Ammon's horn (tissue), 1 donor: ENCODE measurements at places on chromosomes 12 and 14.

GRCh38 chr14:75504411-75504810, 17.9 kb upstream of the BATF start:
- no peak for DNase-seq

DNA sequence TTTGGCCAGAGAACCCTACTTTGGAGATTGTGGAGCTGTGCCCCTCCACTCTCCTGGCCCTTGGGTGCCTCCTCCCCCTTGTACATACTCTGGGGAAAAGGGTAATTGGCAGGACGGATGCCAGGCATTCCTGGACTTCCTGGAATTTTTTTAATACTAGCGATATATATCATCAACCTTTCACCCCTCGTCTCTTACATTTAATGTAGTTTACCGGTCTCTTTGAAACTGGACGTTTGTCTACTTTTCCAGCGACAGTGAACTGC, 767 bp upstream of the CRY1 start:
- DNase-seq, result no peak

DNA sequence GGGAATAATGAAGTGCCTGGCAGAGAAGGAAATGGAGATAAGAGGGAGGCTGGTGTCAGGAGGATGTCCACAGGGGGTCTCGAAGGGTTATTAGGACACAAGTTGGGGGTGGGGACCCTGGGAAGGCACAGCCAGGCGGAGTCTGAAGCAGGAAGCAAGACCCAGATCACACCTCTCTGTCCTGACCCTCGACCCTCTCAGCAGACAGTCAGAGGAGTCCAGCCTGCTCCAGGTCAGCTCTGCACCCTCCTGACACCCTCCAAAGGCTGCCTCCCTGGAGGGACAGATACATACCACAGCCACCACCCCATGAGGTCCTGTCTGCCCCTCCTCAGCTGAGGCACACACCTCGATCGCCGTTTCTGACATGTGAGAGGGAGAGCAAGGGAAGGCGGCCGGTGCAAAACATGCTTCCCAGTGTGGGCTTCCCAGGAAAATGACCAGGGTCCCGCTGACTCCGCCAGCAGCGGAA, 9.0 kb downstream of the BCL11B start:
- no peak for DNase-seq

- no peak for DNase-seq
These were observed 95.6 kb upstream of the DNM1L start for GRCh38 chr12:32583534-32583933.

- no peak for DNase-seq
These were observed at the start of gene TAS2R9 for GRCh38 chr12:10810068-10810467. TAS2R9 (minus strand) TSS chr12:10810168; CDS start chr12:10810075, 93 bp downstream.

- DNase-seq, result no peak
These were observed 953 bp upstream of the SNRPF start for GRCh38 chr12:95857799-95858198.

DNA sequence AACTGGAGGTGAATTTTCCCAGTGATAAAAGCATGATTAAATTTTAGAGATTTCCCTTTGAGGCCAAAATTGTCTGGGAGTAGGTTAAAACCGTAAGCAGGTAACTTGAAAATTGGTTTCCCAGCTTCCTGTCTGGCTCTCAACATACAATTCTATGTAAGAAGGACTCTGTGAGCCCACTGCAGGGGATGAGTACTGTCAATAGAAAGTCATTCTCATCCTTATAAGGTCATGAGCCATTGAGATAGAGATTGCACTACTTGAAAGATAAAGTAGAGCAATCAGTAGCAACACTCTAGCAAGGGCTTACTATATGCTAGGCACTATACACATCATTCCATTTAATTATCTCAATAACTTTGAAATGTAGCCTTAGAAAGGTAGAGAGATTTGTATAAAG, 225.6 kb upstream of the HMGA2 start:
- DNase-seq, result no peak

DNA sequence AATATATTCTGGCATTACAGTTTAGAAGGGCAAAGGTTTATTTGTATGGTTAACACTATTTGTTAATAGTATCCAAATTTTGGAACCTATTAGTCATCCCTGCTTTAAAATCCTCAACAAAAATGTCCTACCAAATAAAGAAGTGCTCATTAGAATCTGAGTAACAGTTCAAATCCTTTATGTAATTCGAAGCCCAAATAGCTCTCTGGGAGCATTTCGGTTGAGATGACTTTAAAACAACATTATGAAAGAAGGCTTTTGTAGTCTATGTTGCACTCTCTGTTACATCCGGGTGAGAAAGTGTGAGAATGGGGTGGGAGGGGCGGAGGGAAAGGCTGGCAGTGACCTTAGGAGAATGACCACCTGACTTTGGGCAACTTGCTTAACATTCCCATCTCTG, 59.7 kb downstream of the SLC38A1 start:
- no peak for DNase-seq

GRCh38 chr12:31922341-31923062, 36.7 kb upstream of the RESF1 start:
- DNase-seq, result no peak

GRCh38 chr12:68876461-68876860, 56.5 kb downstream of the CPM start:
- DNase-seq, result peak; percentile 21

GRCh38 chr14:61589691-61590581, 105.4 kb upstream of the HIF1A start:
- no peak for DNase-seq

DNA sequence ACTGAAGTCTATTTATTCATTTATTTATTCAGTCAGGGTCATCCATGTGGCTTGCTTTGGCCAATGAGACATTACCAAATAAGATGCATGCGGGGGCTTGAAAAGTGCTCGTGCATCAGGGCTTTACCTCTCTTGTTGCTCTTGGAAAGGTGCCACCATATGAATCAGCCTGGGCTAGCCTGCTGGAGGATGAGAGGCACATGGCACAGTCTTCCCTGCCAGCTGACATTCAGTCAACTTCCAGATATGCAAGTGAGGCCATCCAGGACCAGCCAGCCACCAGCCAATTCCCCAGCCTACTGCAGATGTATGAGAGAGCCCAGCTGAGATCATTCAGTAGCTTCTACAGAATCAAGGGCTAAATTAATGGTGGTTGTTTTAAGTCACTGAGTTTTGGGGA, 105.2 kb upstream of the RPH3A start:
- peak; percentile 28 for DNase-seq

DNA sequence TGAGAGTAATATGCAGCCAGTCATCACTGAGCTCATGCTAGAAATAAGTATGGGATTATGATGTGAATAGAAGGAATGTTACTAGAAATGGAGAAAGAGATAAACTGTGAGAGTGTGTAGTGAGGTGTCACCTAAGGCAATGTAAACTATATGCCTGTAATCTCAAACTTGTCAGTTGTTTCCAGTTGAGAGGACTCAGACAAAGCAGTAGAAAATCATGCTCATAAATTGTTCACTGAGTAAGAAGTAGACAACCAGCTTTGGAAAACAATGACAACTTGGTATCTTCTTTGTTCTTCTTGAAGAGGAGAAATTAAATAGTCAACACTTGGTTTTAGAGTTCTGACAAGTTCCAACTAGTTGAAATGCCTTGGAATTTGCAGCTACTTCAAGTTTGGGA, 148.5 kb upstream of the OR4E1 start:
- DNase-seq, result no peak

- no peak for DNase-seq
These were observed 11.9 kb upstream of the DNAH10 start for GRCh38 chr12:123750159-123750656.

DNA sequence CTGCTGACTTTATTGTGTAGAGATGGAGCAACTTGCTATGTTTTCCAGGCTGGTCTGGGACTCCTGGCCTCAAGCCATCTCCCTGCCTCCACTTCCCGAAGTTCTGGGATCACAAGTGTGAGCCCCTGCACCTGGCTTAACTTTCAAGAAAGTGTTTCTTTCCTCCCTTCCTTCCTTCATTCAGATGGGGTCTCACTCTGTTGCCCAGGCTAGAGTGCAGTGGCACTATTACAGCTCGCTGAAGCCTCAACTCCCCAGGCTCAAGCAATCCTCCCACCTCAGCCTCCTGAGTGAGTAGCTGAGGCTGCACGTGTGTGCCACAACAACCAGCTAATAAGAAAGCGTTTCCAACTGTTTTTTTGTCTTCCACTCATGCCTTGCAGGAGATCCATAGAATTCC, 185.6 kb upstream of the AMIGO2 start:
- no peak for DNase-seq

GRCh38 chr12:78156751-78157150, 326.1 kb downstream of the NAV3 start:
- no peak for DNase-seq

DNA sequence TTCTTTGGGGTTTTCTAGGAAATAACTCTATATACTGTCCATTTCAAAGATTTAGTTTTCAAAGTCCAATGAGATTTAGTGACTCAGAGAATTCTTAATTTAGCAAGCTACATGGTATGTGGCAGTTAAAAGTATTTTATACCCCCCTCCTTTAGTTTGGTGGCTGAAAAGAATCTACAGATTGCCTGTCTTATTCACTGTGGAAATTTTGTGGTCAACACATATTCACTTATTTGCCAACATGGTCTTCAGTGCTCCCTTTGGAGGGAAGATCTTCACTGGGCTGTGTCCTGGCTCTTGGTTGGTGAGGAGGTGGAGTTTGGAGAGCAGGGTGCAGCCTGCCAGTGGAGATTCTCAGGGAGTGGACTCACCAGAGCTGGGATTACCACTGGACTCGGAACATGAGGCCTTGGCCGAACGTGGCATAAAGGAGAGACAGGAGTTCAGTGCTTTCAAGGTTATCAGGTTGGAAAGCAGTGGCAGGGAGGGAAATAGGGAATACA, 39.8 kb downstream of the SAMD4A start:
- no peak for DNase-seq

- no peak for DNase-seq
These were observed 381.5 kb upstream of the STXBP6 start for GRCh38 chr14:25431211-25432076.

DNA sequence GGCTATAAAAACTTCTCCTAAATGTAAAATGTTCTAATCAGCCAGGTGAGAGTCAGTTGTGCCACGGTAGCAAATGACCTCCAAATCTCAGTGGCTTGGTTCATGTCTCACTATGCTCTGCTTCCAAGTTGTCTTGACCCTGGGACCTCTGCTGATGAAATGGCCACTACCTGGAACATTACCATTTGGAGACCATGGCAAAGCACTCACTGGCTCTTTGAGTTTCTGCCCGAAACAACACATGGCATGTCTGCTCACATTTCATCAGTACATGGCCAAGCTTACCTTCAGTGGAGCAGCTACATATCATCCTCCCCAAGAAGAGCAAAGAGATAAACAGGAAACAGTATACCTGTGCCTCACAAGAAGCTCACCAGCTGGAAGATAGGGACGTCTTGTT, 40.2 kb downstream of the PLEKHG7 start:
- DNase-seq, result no peak

DNA sequence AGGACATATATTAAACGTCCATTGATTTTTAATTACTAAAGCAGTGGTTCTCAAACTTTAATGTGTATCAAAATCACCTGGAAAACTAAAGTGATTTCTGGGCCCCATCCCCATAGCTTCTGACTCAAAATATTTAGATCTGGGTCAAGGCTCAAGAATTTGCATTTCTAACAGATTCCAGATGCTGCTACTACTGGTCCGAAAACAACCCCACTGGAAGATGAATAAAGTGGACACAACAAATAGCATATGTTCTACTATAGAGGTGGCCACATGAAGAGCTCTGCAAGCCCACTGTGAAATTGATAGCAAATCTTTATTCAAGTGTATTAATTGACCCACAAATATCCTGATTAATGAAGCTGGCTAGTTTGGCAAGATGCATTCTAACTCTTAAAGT, 69.4 kb downstream of the SPATA7 start:
- no peak for DNase-seq

DNA sequence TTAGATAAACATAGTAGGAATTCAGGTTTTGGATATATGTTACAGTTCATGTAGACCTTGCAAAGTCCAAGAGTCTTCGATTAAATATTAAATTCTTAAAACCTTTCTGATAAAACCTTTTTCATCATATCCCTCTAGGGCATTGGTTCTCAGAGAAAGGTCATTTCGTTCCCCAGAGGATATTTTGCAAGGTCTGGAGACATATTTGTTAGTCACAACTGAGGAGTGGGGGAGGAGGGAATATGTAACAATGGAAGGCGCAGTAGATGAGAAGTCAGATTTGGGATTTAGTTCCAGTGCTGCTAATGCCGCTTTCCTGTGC, 5.3 kb downstream of the TMEM253 start:
- DNase-seq, result no peak

- DNase-seq, result no peak
These were observed 82.8 kb downstream of the BORCS5 start for GRCh38 chr12:12439636-12440035.

- no peak for DNase-seq
These were observed 29.5 kb downstream of the PHETA1 start for GRCh38 chr12:111339321-111339938.

GRCh38 chr12:27462851-27463250, 16.3 kb downstream of the SMCO2 start:
- DNase-seq, result no peak

GRCh38 chr12:56375598-56376434, 13.2 kb upstream of the APOF start:
- DNase-seq, result no peak

DNA sequence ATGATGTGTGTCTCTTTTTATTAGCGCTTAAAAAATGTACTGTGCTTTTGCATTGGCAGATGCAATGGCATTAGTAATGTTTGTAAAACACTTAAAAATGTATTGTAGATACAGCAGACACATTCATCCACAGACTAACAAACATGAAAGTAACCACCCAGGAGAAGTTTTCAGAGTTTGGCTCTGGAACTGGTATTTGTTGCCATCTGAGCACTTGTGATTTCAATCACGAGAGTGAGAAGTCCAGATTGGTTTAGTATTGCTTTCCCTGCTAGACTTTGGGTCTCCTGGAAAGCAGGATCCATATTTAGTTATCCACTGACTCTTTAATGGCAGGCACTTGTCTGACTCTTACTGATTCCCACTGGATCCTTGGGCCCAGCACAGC, 13.2 kb downstream of the RASSF8 start:
- DNase-seq, result no peak

GRCh38 chr12:25866586-25867378, 91.7 kb upstream of the RASSF8 start:
- no peak for DNase-seq

DNA sequence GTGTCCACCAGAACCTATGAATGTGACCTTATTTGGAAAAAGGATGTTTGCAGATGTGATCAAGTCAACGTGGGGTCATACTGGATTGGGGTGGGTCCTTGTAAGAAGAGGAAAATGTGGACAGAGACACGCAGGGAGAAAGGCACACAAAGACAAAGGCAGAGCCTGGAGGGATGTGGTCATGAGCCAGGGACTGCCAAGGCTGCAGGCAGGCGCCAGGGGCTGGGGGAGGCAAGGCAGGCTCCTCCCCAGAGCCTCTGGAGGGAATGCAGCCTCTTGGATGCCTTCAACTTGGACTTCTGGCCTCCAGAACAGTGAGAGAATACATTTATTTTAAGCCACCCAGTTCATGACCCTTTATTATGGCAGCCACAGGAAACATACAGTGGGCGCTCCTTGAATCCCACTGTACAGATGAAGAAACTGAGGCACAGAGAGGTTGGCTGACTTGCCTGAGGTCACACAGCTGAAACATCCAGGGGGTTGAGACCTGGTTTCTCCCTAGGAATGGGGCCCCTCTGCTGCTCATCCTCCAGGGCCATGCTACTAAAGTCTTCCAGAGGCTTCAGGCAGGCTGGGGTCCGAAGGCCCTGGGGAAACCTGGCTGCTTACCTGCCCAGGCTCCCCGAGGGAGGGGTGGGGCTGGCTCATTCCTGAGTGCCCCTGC, 99.7 kb downstream of the RFLNA start:
- no peak for DNase-seq
